ENCODE measurements at places on chromosomes 6 and 20.

DNA sequence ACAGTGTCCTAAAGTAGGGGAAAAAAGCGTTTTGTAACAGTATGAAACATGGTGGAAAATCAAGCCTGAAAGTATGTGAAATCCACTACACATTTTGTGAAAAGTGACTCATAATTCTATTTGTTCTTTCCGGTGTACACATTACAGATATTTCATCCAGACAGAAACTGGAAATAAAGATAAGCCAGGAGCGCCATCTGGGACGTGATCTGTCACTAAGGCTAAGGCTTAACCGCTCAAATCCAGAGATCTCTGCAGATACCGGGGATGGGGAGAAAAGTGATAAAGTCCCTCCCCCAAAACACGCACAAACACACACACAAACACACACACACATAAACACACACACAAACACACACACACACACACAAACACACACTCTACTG lies 26.6 kb upstream of the SRSF6 start:
- DNase-seq = no peak

GRCh38 chr20:34744847-34745246 lies 40.7 kb downstream of the TP53INP2 start:
- no peak for DNase-seq

GRCh38 chr6:13696226-13696625 lies 15.4 kb downstream of the RANBP9 start:
- no peak for DNase-seq

GRCh38 chr20:63212393-63212730 lies 3.6 kb downstream of the YTHDF1 start:
- no peak for DNase-seq

- DNase-seq = peak; percentile 96
These were observed 8.8 kb upstream of the PIM1 start for GRCh38 chr6:37160922-37161778.

DNA sequence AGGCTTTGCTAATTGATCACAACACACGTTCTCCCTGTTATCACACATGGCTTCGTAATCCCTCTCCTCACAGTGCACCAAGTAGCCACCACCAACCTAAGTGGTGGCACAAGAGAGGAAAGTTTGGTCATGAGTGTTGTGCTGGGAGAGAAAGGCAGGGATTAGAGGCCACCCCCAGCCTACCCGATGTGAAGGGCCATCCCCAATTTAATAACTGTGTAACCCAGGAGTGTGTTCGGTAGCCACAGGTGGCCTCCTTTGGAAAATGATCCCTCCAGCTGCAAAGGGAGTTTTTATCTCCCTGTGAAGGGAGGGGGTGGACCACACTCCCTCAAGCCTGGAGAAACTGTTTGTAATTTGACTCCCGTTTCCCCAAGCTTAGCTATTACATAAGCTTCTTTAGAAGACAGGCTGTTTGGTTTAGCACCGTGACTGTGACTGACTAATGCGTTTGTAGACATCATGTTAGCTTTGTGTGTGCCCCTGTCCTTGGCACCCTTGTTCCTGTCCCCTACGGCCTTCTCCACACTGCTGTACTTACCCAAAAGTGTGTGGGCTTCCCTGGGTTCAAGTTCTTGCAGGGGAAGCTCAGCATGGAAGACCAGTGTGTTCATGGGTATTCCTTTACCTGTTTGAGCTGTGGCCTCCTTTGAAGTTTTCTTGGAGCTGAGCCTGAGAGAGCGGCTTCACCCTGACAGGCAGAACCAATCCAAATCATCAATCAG lies 20.6 kb downstream of the PPP1R16B start:
- DNase-seq = no peak

DNA sequence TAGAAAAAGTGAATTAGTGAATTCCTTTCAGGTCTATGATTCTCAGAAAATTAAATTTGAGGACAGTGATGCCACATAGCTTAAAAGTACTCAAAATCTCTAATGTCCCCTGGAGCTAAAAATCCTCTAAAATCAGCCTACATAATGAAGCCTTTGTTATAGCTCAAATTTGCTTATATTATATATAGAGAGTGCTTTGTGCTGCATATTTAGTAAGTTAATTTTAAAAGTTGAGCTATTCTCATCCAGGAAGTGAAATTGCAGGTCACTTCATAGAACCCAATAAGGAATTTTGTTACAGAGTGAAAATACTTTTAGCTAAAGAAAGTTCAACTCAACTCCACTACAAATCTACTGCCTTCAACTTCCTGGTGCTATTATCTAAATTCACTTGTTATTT lies 507.5 kb upstream of the MAP3K7 start:
- no peak for DNase-seq

- no peak for DNase-seq
These were observed 65.5 kb upstream of the SPACA1 start for GRCh38 chr6:87982134-87982533.

DNA sequence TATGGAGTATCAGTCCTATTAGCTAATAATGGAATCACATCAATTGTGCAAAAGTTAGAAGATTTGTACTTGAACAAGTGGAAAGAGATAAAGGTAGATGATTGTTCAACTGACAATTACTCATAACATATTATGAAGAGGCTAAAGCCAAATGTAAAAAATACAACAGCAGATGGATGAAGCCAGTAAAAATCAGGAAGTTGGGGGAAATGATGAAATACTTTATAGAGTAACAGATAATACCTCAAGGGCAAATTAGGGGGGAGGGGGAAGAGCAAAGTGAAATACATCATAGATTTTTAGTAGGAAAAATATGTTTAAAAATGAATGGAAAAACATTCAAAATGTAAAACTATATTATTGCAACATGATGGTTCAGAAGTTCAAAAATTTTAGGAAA lies 114.0 kb downstream of the PDSS2 start:
- peak; percentile 97 for DNase-seq

GRCh38 chr6:287489-287860 lies 4.8 kb upstream of the DUSP22 start:
- no peak for DNase-seq

DNA sequence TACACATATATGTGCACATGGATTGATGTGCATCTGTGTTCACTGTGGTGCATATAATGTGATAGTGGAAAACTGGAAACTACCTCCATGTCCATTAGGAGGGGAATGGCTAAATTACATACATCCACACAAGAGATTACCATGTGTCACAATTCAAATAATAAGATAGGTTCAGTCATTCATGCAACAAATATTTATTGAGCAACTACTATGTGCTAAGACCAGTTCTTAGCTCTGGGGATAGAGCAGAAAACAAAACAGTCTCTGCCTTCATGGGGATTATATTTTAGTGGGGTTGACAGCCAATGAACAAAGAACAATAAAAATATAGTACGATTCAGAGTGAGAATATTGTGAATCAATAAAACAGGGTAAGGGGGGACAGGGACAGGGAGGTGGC lies 61.7 kb upstream of the PTGIS start:
- no peak for DNase-seq

- DNase-seq = no peak
These were observed 208.8 kb upstream of the SUPT3H start for GRCh38 chr6:45586216-45587171.

GRCh38 chr20:36848078-36848660 lies 27.8 kb upstream of the TLDC2 start:
- DNase-seq = no peak

DNA sequence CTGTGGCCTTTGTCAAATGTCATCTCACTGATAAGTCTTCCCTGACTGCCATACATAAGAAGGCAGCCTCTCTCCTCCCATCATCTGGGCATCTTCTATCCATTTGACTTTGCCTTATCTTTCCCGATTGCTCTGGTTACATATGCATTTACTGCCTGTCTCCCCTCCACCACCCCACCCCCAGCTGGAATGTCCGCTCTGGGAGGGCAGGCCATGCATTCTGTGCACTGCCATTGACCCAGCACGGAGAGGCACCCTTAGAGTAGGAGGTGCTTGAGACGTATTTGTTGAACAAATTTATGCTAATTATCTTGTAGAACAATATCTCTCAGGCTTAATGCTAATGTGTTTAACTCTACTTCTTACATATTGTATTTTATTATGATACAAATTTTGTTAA lies 183.9 kb upstream of the HDAC2 start:
- no peak for DNase-seq
